GF-D8 (cell line): ENCODE measurements at places on chromosomes 5 and 9.

DNA sequence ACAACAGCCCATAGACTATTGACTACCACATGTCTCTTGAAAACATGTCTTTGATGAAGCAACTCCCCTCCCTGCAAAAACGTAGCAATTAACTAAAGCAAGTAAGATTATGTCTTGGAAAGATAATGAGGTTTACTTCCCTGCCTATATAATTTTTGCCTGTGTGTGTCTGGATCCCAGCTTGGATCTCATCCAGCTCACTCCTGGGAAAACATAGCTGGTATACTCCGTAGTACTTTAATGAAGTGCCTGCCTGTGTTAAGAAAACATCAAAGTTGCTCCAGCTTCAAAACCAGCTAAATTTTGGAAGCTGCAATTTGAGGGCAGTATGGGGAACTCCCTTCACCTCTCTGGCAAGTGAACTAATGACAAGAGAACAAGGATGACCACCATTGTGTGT lies 182.6 kb upstream of the C9orf72 start:
- no peak for DNase-seq

DNA sequence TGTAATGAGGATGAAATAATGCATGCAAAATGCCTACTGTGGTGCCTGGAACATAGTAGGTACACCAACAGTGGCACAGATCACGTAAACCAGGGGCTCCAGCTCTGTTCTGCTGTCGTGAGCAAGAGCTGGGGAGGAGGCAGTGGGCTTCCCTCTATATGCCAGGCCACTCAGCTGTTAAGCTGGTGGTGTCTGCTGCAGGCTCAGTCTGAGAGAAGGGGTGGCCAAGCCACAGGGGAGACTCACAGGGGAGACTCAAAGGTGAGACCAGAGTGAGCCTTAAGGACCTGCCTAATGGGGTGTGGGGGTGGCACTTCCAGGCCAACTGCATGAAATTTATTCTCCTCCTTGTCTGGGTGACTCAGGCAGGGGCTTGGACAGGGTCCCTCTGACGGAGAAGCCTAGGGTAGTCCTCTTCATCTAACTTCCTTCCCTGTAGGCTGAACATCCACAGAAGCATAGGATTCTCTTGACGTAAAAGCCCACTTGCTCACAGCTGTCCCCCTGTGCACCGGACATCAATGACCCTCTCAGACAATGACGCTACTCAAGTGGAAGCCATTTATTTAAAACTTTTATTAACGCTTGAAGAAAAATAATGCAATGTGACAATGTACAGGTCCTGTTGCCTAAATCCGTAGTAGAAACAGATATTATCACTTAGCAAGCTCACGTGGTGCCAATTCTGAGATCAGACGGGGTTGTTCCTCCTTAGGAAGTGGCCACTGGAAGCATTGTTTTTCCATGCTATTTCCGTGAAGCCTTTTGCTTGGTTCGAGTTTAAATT lies 13.9 kb downstream of the STC2 start:
- DNase-seq: no peak

GRCh38 chr9:125649826-125650225 lies 57.2 kb downstream of the MAPKAP1 start:
- DNase-seq: no peak

DNA sequence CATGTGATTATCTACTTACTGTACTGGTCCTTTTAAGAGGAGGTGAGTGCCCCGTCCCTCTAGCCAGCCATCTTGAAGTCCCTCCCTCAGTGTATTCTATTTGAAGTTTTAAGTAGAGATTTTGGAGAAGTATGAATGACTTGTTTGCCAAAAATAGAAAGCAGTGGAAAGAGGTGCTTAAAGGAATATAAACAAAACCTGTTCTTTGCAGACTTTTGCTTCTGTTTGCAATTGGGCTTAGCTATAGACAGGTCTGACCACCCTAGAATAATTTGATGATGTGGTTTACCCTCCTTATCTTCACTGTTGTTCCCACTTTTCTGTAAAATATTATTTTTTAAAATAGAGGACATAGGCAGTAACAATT lies 21.2 kb downstream of the OSMR start:
- DNase-seq: no peak

- no peak for DNase-seq
Observed at GRCh38 chr5:60803712-60804111, 40.4 kb downstream of the ELOVL7 start.

DNA sequence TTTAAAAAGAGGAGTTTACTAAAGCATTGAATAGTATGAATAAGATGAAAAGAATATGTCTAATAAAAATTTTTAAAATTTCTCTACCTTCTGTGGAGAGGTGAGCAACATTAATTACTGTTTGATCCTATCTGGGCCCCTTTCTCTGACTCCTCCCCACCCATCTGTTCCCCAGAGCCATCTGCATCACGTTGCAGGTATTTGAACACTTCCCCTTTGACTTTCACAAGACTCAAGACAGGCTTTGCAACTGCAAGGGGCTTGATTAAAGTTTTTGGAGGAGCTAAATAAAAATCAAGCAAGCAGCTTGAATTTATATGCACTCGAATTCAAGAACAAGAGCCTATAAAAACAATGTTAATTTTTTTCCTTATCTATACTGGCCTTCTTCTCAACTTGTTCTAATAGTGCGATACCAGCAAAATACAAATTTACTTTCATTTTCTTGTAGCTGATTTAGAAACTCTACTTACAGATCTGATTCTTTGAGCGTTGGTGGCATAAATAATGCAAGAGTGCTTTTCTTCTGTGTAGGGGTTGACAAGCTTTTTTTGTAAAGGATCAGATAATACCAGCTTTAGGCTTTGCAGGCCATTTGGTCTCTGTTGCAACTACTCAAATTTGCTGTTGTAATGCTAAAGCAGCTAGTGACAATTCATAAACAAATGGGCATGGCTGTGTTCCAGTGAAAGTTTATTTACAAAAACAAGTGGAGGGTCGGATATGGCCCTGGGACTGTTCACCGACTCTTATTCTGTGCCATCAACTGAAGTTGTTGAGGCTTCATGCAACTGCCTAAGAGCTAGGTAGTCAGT lies 21.2 kb downstream of the TXNDC8 start:
- peak; percentile 23 for DNase-seq

GRCh38 chr5:1719860-1720259 lies 79.8 kb downstream of the MRPL36 start:
- DNase-seq: no peak

DNA sequence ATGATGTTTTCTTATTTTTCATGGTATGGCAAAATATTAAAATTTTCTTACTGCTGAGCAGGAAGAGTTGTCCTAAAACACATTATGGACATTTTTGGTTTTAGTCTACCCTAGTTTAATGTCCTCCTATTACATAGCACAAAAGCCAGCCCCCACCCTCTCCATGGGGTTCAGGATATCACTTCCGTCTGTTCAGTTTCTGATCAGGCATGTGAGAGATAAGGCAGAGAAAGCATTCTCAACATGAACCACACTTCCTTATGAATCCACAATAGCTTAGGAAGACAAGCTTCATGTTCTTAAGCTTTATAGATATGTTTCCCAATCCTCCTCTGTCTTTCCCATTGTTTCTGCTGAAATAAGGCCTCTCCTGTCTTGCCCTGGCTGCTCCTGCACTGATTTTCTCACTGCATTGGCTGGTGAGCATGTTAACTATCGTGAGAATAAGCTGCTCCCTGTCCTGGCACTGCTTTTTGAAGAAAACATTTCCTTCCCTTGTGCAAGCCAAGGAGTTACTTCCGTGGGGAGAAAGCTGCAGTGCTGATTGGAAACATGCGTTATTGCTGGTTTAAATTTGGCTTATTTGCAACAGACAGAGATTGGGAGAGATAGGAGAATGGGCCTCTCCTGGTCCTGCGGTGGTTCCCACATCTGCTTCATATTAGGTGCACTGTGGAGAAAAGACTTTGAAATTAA lies 260.3 kb upstream of the RPS23 start:
- DNase-seq: no peak

GRCh38 chr5:141392429-141393198 lies at the start of gene PCDHGA8:
TSS of gene PCDHGA8 (plus strand) at chr5:141392633. CDS start at chr5:141392814, 181 bp downstream.
- DNase-seq: no peak

DNA sequence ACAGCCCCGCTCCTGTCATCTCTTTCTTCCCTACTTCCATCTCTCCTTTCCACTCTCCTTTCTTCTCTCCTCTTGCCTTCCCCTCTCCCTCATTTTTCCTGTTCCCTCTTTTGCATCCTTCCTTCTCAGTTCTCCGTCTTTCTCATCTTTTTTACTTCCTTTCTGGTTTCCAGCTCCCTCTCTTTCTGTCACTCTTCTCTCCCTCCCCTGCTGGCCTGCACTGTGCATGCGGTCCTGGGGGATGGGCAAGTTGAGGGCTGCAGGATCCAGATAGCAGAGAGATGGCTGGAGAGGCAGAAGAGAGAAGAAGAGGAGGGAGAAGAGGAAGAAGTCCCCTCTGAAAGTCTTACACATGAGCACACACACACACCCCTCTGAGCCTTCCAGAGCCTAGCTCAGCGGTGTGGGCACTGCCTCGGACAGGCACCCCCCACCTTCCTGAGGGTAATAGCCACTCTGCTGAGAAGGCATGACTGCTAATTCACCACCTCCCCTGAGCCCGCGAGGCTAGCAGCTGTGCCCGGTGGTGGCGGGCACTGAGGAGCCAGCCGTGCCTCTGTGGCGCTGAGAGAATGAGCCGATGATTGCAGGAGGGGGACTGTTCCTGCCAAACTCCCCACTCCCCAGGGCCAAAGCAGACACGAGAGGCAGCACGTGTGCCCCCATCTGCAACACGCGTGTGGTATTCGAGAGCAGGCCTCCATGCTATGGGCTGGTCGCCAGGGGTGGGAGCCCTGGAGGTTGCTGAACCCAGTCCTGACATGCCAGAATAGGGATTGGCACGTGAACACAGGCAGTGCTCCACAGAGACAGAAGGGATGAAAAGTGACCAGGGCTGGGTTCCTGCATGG lies 3.7 kb upstream of the CAMK2A start:
- no peak for DNase-seq

- DNase-seq: no peak
Observed at GRCh38 chr9:83266666-83267496, 203.9 kb upstream of the RASEF start.

DNA sequence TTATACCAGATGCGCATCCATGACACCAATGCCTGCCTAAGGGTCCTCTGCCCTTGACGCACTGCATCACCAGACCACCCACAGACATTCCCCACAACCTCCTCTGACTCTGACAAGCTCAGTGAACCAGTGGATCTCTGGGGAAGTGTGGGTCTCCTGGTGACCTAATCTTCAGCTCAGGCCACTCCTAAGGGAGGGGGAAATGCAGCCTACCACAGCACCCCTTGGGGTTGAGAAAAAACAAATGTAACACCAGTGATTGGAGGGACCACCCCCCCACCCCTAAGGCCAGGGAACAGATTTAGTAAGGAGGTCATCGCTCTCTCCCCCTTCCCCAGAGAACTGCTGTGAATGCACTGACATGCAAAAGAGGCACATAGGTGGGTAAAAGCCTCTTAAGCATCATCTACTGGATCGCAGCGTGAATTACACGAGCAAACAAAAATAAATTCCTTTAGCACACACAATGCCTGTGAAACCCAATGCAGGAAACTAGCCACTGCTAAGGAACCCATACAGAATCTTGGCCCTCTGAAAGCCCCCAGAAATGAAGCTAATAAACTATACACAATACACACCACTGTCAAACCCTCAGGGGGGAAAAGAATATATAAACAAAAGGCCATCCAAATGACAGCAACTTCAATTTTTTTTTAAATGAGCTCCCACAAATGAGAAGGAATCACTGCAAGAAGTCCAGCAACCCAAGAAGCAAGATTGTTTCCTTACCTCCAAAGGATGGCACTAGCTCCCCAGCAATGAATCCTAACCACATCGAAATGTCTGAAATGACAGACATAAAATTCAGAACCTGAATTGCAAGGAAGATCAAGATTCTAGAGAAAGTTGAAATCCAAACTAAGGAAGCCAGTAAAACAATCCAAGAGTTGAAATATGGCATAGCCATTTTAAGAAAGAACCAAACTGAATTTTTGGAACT lies 513.7 kb upstream of the PTGER4 start:
- no peak for DNase-seq

- DNase-seq: no peak
Observed at GRCh38 chr9:127495884-127496555, 44.7 kb downstream of the LRSAM1 start.

- DNase-seq: no peak
Observed at GRCh38 chr5:139644001-139644456, 4.1 kb upstream of the CXXC5 start.

DNA sequence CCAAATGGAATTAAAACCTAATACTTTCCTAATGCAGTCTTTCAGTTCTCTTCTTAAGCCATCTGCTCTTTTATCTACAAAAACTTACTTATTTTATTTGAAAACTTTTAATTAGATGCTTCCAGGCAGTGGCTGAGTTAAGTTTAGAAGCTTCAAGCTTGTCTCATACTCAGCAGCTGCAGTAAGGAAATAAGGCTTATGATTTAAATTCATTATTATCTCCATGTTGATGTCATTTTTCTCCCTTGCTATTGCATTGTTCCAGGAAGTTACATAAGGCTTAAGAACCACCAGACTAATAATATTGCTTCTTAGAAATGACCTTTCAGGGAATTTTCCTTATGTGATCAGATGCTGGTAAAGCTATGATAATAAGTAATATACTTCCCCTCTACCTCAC lies 119.6 kb downstream of the PPP2R2B start:
- no peak for DNase-seq

DNA sequence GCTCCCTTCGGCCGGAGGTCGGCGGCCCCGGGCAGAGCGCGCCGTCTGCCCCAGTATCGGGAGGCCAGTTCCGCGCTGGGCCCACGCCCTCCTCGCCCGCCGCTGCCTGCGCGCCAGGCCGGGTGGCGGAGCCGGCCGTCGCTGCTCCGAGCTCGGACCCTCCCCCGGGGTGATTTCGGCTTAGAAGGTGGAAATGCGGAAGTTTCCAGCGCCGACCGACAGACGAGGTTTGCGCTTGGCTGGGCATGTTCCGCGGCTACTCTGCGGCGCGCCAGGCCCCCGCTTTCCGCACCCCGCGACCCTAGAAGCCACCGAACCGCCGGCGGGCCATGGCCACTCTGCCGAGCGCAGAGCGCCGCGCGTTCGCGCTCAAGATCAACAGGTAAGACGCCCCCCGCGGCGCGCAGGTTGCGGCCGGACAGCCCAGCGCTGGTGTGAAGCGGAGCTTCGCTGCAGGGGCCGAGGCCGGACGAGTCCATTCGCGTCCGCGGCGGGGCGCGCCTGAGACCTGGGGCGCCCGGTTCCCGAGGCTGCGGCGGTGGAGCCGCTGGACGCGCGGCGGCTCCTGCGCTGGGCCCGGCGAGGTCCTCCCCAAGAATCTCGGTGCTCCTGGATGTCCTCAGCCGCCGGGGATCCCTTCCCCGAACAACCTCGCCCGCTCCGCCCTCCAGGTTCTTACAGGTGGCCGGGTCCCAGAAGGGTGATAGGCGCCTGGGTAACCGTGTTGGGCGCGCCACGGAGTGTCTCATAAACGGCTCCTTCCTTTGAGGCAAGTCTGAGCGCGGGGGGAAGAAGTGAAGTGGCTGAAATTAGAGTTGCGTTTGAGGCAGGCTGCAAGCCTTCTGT lies at the start of gene DOCK8:
Gene DOCK8 (plus strand): TSS at position 218 of the 846 bp plus-strand sequence. CDS start 112 bp downstream, at position 330.
- peak; percentile 71 for DNase-seq
